ENCODE measurements at places on chromosomes 1 and 21. TPM values are rescaled to one million over a fixed set of nuclear protein-coding genes. Genes with fewer than 3 reads are reported as not detected.

Gene POTED
- not detected for total RNA-seq

Gene SLAMF9
- total RNA-seq: 0.28 TPM

Gene PRRX1
- 101 TPM for total RNA-seq

Gene HES3
- total RNA-seq: not detected
